T-cell (primary cell): ENCODE measurements at places on chromosomes 1 and 21.

GRCh38 chr1:179785031-179785431 lies 41.9 kb downstream of the FAM163A start:
- DNase-seq: no peak

- no peak for DNase-seq
Observed at GRCh38 chr1:111602974-111603373, 16.6 kb upstream of the RAP1A start.

GRCh38 chr1:92817137-92817697 lies 14.6 kb upstream of the RPL5 start:
- no peak for DNase-seq

GRCh38 chr1:227947676-227948492 lies at the start of gene WNT9A:
Gene WNT9A (minus strand): TSS chr1:227947932. CDS start chr1:227947887, 45 bp downstream.
- no peak for DNase-seq

GRCh38 chr1:201206176-201206575 lies 15.6 kb downstream of the IGFN1 start:
- DNase-seq: no peak

DNA sequence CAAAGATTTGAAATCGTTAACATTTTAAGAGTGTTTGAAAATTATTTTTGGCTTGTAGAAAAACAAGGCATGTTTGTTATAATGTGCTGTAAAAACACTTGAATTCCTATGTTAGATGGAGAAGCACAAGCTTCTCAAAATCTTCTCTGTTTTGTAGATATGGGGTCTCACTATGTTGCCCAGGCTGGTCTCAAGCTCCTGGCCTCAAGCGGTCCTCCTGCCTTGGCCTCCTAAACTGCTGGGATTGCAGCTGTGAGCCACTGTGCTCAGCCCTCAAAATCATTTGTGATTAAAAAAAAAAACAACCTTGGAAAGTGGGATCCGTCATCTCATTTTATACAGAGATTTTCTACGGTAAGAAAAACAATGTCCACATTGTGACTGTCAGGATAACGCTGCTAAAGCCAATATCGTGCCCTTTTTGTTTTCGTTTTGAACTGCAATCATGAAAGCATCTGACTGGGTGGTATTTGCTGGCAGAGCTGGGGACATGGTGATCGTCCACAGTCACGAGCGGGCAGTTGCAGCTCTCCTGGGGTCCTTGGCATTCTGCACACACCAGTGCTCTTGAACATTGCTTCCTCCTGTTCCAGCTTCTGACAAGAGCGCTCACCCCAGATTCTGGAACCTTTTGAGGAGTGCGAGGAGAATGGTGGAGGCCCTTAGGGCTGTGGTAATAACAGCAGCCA lies 112.5 kb downstream of the PGBD5 start:
- no peak for DNase-seq

GRCh38 chr1:236480758-236481436 lies 42.9 kb upstream of the LGALS8 start:
- DNase-seq: no peak
